ENCODE measurements at places on chromosomes 7 and 10. TPM values are rescaled to one million over a fixed set of nuclear protein-coding genes. Genes with fewer than 3 reads are reported as not detected.

DNA sequence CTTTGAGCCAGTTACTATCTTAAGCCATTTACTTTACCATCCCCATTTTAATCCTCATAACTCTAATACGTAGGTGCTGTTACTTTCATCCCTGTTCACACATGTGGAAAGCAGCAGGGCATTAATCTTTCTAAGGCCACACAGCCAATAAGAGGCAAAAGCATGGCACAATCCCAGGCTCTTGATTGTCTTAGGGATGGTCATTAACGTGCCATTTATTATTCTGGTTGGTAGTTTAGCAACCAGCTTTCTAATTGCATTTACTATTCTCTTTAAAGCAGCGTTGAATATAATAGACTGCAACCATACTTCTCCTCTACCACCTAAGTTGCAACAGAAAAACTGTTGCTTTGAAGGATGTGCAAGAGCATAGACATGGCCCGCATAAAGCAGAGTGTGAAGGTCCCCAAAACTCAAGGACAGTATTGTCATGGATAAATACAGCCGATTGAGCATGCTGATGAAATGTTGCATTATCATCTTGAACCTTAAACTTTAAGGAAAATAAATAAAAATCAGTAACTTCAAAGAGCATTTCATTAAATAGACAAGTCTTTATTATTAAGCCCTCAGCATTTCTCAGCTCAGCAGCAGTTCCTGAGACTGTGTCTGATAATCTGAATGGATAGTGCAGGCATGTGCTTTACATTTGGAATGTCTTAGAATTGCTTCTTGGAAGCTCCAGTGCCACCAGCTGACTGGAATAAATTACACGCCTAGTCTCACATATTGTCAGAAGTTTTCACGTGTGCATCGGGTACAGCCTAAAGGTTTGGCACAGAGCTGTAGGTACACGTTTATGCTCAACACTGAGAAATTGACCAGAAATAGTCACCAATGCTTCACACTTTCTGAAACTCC, 467.1 kb downstream of the SDK1 start:
- no peak for DNase-seq

Gene BICC1
- 0.12 TPM for total RNA-seq

GRCh38 chr7:67738958-67739357, 742.3 kb downstream of the TYW1 start:
- no peak for DNase-seq

- DNase-seq: no peak
Observed at GRCh38 chr10:49255883-49256282, 43.1 kb upstream of the C10orf71 start.

Gene INHBA
- not detected for total RNA-seq

- DNase-seq: no peak
Observed at GRCh38 chr10:75887992-75888680, 456.7 kb downstream of the LRMDA start.

- no peak for DNase-seq
Observed at GRCh38 chr10:72567889-72568640, 57.8 kb downstream of the MICU1 start.

DNA sequence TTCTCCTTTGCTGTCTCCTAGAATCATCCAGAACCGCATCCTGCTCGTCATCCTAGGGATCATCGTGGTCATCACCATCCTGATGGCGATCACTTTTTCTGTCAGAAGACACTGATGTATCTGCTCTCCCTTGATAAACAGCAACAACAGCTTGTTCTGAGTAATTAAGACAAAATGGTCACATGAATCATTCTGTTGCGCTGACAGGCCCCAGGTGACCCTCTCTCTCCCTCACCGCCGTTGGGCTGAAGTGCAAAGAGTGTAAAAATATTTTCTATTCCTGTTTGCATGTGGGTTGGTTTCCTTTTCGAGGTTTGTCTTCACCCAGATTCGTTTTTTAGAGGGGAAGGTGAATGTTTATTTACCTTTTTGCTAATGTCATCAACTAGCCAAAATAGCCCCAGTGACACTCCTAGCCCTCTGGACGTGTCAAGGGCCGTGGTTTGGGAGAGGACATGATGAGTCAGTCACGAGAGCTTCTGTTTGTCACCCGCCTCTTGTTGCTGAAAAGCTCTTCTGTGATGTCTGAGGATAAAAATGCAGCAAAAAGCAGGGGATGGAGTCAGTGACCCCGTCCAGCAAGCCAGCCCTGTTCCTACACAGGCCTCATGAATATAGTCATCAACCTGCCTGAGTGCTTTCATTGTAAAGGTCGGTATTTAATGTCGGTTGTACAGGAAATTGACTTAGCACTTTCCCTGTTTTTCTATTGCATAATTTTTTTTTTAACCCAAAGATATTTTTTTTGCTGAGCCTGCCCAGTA, 134.6 kb upstream of the TCF7L2 start:
- no peak for DNase-seq

Gene ELAPOR2
- 122 TPM for total RNA-seq

Gene THNSL1
- total RNA-seq: 2.9 TPM
